ENCODE measurements at places on chromosomes 4 and X.

GRCh38 chr4:23015821-23016220 is 323.1 kb downstream of the GBA3 start:
- H3K36me3 ChIP-seq, result no peaks in the 10 kb centered on the region
- H3K4me1 ChIP-seq, result no peaks in the 10 kb centered on the region
- H3K27ac ChIP-seq, result no peak overlapping the region

DNA sequence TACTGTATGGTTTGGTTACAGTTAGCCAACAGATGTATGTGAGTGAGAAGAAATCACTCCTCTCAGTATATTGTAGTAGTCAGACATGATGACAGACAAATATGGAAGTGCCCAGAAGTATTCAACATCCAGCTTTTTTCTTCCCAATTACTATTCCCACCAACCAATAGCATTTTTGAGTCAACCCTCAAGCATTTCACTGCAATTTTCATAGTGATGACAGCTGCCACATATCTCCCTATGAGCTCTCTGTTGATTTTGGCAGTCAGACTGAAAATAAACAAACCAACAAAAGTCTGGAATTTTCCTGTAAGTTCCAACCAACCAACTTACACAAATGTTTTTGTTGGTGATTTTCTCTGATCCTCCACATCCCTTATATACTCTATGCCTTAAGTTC is 8.2 kb upstream of the TRAM1L1 start:
- no peaks in the 10 kb centered on the region for H3K36me3 ChIP-seq
- no peak for DNase-seq
- no peak overlapping the region for H3K27ac ChIP-seq
- H3K4me1 ChIP-seq, result no peaks in the 10 kb centered on the region
- H3K4me3 ChIP-seq, result no peak overlapping the region
- no peaks in the 10 kb centered on the region for H3K27me3 ChIP-seq

GRCh38 chr4:15550491-15550890 is 80.8 kb downstream of the CC2D2A start:
- no peak overlapping the region for H3K27ac ChIP-seq
- H3K4me1 ChIP-seq, result peaks cover 9% of the 10 kb centered on the region
- DNase-seq, result no peak
- H3K4me3 ChIP-seq, result no peak overlapping the region
- H3K27me3 ChIP-seq, result no peaks in the 10 kb centered on the region

DNA sequence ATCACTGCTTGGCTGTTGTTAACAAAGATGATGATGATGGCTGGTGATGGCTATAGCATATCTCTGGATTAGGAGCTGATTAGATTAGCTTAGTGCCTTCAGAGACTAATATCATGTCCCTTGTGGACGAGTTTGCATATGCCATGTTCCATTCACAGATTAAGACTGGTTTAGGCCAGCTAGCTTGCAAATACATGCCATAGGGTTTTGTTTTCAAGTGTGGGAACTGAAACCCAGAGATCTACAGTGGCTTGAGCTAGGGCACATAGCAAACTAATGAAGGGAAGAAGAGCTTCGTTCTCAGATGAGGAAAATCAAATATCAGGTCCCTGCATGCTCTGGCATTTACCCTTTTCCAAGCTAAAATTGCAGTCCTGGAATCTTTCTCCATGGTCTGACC is 492.3 kb downstream of the MAGEE1 start:
- H3K27ac ChIP-seq, result no peak overlapping the region
- no peaks in the 10 kb centered on the region for H3K27me3 ChIP-seq
- H3K36me3 ChIP-seq, result no peaks in the 10 kb centered on the region

- H3K36me3 ChIP-seq, result no peaks in the 10 kb centered on the region
- no peak overlapping the region for H3K4me3 ChIP-seq
- no peak overlapping the region for H3K27ac ChIP-seq
- H3K4me1 ChIP-seq, result no peaks in the 10 kb centered on the region
- DNase-seq, result no peak
Measured at GRCh38 chr4:14303856-14304255, 676.3 kb upstream of the BOD1L1 start.

DNA sequence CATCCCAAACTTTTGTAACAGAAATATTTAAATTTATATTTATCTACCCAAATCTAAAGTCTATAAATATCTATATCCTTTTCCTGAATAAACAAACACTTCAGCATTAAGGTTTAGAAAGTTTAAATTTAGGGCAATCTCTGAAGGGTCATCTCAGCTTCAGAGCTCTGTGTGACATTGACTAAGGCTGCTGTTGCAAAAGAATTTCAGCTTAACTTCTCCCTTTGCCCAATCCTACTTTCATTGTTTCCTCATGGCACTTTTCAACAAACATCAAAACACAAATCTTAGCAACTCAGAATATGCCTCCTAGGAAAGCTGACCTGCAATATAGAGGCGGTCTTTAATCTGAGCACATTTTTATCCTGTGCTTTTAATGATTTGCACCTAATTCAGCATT is 79.7 kb upstream of the BANK1 start:
- DNase-seq, result no peak
- H3K36me3 ChIP-seq, result no peaks in the 10 kb centered on the region
- no peak overlapping the region for H3K4me3 ChIP-seq
